ENCODE measurements at places on chromosomes 16 and 17.

- DNase-seq: no peak
These were observed 187.4 kb upstream of the IRX6 start for GRCh38 chr16:55136356-55137150.

DNA sequence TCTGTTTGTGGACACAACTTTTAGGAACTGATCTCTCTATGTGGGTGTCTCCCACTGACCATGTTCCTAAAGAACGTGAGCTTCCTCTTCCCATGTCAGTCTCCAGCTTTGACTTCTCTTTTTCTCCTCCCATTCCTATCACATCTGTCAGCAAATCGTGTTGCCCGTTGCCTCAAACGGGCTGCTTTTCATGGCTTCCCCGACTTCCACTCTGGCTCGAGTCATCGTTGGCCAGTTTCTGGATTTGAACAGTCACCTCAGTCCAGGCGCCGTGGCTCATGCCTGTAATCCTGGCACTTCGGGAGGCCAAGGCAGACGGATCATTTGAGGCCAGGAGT is 5.4 kb downstream of the ABCC1 start:
- DNase-seq: no peak

DNA sequence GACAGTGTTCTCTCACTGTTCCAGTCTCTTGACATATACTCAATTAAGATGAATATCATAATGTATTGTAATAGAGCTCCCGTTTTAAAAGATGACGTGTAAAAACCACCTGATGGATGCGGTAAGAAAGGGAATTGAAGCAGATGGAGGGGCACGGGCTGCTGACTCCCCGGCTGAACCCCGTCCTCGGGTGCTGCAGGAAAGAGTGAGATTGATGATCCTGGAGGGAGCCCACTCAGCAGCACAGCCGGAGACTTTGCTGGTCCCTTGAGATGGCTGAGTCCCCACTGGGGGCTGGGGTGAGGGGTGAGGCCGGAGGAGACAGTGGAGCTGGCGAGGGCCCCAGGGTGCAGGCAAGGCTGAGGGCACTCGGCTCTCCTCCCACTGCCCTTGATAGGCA is 217.4 kb downstream of the RPTOR start:
- no peak for DNase-seq

DNA sequence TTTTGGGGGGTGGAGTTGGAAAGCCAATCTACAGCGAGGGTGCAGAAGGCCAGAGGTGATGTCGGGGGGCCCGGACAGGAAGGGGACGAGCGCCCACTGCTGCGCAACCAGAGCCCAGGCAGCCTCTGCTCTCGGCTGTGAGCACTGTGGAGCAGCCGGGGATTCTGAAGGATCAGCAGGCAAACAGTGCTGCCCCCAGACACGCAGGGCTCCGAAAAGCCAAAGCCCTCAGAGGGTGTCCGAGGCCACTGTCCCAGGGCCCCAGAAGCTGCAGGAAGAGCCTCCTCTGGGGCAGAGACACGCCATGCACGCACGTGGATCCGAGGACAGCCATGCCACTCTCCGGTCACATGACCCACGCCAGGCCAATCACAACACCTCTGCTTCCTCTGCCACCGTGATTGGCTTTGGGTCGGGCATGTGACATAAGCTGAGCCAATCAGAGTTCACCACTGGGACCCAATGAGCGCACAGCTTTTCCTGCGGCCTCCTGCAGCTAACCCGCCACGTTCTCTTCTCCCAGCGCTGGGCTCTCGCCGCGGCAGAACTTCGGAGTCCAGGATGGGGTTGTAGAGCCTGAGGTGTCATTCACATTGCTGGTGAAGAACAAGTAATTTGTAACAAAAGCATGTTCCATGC is 40.7 kb downstream of the ACTG1 start:
- no peak for DNase-seq

DNA sequence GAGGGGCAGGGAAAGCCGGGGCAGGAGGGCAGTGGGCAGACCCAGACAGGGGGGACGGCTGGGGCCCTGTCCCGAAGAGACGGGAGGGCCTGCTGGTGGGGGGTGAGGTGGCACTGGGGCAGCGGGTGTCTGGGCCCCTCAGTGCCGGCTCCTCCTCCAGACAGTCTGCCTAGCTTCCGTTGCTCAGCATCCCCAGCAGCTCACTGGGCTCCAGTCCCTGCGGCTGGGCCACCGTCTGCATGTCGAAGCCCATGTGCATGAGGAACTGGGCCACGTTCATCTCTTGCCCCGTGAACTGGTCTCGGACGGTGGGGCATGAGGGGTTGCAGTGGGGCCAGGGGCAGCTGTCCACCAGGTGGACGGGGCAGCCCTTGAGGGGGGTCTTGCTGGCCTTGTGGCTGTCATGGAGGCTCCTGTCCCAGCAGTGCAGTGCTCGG is 5.8 kb upstream of the MYADML2 start:
- no peak for DNase-seq

GRCh38 chr17:27217631-27218030 is 76.3 kb upstream of the WSB1 start:
- DNase-seq: no peak
